HT1080 (cell line): ENCODE measurements at places on chromosomes 7 and 10. TPM values are rescaled to one million over a fixed set of nuclear protein-coding genes. Genes with fewer than 3 reads are reported as not detected.

The VIPR2 gene
- total RNA-seq, result not detected in 2 replicates

DNA sequence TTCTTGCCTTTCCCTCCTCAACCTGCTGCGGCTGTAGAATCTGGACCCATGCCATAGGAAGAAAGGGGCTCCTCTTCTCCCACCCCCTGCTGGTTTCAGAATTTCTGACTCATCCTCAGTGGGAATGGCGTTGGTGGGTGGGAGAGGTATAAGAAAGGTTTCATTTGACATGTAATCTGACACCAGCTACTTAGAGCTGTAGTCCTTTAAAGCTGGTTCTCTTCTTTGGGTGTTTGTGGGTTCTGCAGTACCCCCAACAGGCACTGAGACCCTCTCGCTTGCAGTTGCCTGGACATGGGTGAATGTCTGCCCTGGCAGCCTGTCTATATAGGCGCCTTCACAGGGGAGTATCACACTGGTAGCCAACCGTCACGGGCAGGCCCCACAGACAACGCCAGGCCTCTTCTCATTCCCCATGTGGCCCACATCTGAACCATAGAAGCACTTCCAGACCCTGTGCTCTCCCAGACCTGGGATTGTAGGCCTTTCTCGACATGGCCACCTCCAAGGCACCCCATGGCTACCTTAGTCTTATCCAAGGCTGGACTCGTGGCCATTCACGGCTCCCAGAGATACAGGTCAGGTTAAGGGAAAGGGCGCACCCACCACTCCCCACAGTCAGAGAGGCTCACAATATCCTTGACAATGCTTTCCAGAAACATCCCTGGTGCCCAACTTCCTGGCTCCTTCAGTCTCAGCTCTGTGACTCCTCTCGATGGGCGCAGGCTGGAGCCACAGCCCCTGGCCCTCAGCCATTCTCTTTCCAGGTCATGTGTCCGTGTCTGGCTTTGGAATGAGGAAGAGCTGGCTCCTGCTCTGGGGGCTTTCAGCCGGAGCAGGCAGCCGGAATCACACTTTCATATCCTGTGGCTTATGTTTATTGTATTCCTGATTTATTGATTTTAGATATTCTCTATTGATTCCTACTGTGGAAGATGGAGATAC is 17.5 kb downstream of the ZNF862 start:
- peak; percentile 87 for DNase-seq

The CYP26A1 gene
- total RNA-seq, result not detected in 2 replicates

- no peak for DNase-seq
These were observed 1010.9 kb upstream of the PHF14 start for GRCh38 chr7:9962742-9963141.

DNA sequence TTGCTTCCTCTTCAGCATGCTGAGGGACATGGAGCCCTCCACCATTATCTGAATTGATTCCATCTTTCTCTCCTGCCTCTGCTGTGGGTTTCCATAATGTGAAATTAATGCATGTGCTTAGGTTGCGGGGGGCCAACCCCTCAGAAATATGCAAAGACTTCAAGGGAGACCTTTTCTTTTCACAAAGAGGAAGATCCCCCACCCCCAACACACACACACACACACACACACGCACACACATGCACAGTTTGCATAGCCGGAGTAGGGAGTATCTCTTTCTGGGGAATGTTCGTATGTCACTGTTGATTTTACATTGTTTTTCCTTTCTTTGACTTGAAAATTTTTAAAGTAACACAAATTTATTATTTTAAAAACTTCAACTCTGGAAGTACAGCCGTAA is 193.5 kb downstream of the MGMT start:
- DNase-seq, result no peak

DNA sequence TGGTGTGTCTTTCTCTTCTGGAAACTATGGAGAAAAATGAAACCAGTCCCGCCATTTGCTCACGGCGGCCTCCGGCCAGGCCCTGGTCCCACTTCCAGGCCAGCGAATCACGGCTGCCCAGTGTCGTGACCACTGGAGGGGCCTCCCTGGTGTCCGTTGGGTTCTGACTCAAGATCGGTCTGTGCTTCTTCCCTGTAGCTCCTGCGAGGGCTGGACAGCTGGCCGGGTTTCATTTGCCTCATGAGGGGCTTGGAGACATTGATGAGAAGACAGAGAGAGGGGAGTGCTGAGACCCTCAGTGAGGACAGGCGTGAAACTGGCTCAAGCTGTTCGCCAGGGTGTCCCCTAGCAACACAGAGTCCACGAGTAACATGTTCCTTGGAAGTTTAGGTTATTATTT is 108.6 kb downstream of the ADARB2 start:
- DNase-seq, result no peak

The PBLD gene
- 2.0 and 2.3 TPM in 2 replicates for total RNA-seq
